Frontal cortex (tissue), 4 donors: ENCODE measurements at places on chromosomes 5 and 9.

- no peak for DNase-seq
Observed at GRCh38 chr9:108663422-108663821, 192.4 kb downstream of the ACTL7B start.

DNA sequence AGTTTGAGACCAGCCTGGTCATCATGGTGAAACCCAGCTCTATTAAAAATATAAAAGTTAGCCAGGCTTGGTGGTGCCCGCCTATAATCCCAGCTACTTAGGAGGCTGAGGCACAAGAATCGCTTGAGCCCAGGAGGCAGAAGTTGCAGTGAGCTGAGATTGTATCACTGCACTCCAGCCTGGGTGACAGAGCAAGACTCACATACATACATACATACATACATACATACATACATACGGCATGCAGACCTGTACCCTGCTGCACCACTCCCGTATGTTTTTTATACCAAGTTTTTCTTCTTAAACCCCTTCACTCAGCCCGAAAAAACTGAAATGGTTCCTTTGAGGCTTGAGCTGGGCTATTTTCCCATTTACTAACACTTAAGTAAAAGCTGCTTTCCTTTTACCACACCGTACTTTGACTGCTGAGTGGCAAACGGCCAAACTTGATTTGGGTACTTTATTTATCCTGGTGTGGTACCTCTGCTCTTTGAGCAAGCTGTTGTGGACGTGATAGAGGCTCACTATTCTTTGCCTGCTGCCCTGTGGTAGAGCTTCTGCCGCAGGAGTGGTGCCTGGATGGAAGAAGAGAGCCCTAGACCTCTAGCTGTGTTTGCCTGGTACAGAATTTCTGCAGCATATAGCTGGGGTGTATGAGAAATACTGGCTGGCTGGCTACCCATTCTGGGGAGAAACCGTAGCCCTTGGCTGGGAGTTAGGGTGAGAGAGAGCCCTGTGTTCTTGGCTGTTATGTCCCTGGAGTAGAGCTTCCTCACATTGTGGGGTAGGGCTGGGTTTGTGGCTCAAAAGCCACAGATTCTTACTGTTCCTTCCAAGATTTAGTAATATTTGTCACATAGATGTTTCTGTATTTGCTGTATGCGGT, 19.4 kb downstream of the IPO11 start:
- DNase-seq: no peak

GRCh38 chr9:120914396-120914795, 12.2 kb downstream of the TRAF1 start:
- no peak for DNase-seq

- DNase-seq: no peak
Observed at GRCh38 chr9:98176391-98177259, 15.8 kb downstream of the CORO2A start.

- no peak for DNase-seq
Observed at GRCh38 chr5:75412111-75412990, 75.3 kb downstream of the HMGCR start.

- DNase-seq: no peak
Observed at GRCh38 chr9:105146677-105147076, 97.8 kb upstream of the SLC44A1 start.

DNA sequence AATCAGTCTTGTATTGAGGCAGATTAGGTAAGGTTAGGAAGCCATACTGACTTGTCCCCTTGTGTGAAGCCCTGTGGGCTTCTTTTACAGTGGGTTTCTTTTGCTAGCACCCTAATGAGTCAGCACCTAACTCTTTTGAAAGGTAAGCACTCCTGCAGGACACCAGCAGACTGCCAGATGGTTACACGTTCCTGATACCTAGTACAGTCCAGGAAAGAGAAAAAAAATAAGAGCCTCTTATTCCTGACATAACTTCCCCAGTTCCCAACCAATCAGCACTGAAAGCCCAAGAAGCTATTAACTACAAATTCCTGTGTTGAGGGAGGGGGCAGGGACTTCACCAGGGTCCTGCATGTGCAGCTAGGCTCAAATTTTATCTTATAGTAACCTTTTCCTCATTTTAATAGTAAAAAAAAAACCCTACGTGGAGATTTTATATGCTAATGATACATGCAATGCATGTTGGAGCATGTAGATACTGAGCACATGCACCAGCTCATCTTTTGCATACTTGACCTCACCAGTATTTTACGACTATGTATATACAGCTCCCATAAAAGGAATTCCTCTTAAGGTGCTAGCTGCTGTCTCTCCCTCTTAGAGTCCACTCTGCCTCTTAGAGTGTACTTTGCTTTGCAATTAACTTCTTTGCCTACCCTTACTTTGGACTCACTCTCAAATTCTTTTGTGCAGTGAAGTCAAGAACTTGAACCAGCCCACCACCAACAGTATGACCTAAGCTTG, 84.7 kb upstream of the RORB start:
- no peak for DNase-seq

DNA sequence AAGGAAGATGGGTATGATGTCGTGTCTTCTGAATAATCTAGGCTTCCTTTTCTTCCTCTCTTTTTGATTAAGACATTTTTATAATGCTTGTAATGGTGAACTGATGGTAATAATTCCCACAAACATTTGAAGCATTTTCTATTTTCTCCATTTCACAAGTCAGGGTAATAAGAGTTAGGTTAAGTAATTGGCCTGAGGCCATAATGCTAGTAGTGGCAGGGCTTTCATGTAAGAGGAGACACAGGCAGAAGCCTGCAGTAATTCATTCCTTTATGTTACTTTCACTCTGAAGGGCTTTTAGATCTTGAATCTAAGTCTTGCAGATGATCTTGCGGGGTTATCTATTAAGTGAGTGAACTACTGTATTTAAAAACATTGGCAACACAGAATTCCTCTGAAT, 374.9 kb downstream of the MAT2B start:
- DNase-seq: no peak

GRCh38 chr5:20470997-20471396, 483.0 kb upstream of the CDH18 start:
- DNase-seq: no peak

DNA sequence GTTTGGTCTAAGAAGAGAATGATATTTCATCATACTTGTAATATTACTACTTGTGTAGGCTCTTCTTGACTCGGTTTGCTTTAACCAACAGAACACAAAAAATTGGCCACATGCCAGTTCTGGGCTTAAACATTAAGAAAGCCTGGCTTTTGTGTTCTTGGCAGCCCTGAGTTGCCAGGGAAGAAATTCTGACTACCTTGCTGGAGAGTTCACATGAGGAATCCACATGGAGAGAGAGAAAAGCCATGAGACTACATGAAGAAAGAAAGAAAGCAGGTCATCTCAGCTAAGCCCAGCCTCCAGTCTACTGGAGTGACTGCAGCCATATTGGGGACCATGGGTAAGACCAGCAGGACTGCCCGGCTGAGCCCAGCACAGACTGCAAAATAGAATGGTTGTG, 524.8 kb downstream of the RAB3C start:
- DNase-seq: no peak

GRCh38 chr5:55773057-55773456, 35.2 kb downstream of the DDX4 start:
- no peak for DNase-seq

GRCh38 chr9:109214414-109214813, 47.4 kb upstream of the FRRS1L start:
- no peak for DNase-seq

DNA sequence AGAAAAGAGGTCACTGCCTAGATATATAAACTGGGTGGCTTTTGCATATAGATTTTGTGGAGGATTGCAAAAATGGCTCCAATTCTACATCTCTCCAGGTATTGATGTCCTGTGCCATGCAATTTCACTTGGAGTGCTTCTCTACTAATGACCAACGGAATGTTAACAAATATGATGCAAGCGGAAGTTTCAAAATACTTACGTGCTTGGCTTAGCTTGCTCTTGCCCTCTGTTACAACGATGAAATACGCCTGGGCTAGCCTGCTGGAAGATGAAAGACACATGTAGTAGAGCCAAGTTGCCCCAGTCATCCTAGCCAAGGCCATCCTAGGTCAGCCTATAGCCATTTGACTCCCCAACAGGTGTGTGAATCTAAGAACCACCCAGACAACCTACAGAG, 3.6 kb upstream of the POC5 start:
- DNase-seq: no peak

DNA sequence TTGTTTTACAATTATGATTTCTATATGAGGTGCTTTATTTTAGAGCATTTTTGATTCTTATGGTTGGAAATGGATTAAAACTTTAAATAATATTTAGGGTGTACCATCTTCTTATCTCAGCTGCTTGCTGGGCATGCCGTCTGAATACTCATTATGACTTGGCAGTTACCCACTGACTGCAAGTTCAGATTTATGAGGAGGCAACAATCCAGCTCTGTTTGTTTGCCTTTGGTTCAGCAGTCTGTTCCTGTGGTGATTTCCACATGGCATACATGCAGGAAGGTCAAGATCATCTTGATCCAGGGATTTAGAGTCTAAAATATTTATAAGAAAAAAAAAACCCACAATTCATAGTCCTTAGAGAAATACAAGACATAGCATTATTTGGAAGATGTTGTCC, 1254.5 kb upstream of the NUDT12 start:
- no peak for DNase-seq

DNA sequence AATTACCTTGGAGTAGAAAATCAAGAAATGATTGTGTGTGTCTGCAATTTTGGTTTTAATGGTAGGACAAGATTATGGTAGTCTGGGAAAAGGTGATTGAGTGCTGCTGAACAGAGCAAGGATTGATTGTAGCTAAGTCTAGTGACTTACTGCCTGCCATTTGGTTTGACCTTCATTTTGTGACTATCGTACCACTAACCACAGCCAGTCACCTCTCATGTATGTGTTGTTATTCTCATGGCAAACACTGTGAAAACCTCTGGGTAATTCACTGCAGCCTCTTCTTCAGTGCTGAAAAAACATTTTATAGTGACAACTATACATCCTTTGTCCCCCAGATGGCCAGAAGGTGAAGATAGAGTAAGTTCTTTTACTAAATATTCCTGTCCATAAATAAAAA, 37.5 kb downstream of the CTNNA1 start:
- no peak for DNase-seq

- no peak for DNase-seq
Observed at GRCh38 chr9:111876179-111876578, 20.4 kb upstream of the UGCG start.
